ENCODE measurements at places on chromosomes 2 and 18.
A peak's percentile ranks its signal among the peaks of the same experiment; 100 is the strongest.

DNA sequence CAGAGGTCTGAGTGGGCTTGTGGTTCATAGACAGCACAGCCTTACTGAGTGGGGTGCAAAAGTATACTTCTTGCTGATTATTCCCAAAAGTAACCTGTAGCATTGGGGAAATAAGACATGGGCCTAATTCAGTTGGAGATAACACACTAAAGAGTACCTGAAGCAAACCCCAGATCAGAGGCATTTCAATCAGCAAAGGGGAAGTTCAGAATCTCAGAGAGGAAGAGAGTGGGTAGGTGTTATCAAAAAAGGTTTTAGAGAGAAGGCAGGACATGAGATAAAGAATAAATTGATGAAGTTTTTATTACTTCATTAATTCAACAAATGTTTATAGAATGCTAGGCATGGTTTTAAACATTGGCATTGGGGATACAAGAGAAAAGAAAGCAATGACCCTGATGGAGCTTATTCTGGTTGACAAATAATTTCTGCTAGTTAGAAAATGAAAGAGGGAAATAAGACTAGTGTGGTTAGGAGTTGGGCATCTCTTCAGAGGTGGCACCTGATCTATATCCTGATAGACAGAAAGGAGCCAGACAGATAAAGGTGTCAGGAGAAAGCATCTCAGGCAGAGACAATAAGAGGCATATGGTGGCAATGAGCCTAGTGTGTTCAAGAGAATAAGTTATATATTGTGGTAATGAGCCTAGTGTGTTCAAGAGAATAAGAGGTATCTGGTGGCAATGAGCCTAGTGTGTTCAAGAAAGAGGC, 153.8 kb upstream of the SETBP1 start:
- no peak for DNase-seq

DNA sequence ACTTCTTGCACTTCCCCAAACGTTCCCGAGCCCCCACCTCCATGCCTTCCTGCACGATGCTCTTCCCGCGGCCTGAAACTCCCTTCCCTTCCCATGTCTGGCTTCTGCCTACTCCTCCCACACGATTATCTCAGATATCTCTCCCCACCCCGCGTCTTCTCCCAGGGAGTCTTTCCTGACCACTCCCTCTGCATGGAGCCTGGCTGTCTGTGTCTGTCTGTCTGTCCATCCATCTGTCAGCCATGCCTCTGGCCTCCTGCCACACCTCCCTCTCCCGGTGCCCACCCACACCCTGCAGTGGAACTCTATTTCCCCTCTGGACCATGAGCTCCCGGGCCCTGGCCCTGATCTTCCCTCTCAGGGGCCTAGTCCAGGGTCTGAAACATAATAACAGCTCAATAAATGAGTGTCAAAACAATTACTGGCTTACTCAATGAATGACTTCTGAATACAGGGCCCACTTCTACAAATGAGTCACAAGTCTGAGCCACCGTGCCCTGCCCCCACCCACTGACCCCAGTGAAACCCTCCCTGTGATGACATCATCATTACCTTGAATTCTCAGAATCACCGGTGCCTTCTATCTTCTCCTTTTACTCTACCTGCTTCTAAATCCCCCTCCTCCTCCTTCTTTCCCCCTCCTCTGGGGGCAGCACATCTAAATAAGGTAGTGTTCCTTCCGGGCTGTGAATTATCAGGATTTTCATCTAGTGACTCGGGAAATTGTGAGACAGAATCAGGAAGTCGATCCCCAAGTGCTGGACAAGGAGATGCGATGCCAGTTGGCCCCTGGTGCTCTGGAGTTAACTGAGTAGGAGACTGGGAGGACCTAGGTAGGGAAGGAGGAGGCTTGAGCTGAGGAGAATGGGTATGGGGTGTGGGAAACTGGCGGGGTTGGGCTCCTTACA, 46.1 kb upstream of the PLB1 start:
- DNase-seq: no peak

GRCh38 chr18:75209951-75210258, 692 bp upstream of the TSHZ1 start:
- no peak for DNase-seq

DNA sequence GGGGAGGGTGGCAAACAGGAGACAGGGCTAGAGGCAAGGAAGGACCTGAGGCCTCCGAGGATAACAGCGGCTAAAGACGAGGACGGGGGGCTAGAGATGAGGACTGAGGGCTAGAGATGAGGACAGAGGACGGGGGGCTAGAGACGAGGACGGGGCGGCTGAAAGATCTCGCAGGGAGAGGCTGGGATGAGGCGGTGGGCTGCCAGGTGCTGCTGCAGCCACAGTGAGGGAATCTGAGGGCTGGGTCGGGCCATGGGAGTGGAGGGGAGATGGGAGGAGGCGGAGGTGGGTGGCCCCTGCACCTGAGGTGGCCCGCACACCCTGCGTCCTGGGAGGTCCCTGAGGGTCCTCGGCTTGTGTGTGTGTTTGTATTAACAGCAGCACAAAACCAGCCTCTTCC, 350.2 kb upstream of the SALL3 start:
- DNase-seq: no peak

- no peak for DNase-seq
These were observed 952.9 kb downstream of the TRIB2 start for GRCh38 chr2:13669607-13670006.

- no peak for DNase-seq
These were observed 79.8 kb downstream of the VAPA start for GRCh38 chr18:9993521-9994025.

DNA sequence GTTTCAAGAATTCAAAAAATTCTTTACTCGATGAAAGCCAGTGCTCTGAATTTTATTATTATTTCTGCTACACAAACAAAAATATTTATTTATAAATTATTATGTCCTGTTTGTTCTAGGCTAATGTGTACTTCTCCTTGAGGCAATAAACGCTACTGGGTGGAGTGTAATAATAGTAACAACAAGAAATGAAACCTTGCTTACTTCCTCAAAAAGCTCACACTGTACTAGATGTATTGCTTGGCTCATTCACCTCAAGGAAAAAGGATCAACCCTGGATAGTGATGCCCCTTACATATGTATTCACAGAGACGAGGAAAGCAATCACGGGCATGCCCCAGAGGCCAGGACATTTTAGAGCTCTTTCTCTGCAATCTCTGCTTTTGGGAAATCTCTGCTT, 685.6 kb upstream of the NXPH2 start:
- no peak for DNase-seq

DNA sequence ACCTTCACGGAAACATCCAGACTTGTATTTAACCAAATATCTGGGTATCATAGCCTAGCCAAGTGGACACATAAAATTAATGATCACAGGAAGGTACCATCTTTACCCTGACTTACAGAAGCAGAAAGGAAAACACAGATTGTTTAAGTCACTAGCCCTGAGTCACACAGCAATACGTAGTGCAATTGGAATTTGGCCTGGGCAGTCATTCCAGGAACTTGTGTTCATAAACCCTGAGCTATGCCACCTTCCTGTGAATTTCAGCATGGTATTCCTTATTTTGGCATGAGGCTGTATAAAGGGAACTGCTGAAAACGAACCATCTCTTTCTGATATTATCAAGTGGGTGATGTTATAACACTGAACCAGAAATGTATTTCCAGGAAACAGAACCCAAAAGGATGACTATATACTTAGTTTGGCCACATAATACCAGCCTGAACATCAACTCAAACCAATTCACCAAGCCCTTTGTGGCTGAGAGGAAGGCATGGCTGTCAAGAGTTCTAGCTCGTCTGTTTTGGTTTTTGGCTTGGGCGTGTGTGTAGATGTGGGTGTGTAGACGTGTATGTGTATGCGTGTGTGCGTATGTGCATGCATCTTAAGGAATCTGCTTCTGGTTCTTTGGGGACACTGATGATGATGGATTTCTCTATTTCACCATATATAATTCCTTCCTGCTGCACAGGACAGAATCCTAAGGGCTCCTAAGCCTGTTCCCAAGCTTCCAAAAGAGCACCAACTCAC, 533.4 kb upstream of the ID2 start:
- DNase-seq: no peak

GRCh38 chr2:160862226-160862625, 298.0 kb upstream of the TANK start:
- no peak for DNase-seq

DNA sequence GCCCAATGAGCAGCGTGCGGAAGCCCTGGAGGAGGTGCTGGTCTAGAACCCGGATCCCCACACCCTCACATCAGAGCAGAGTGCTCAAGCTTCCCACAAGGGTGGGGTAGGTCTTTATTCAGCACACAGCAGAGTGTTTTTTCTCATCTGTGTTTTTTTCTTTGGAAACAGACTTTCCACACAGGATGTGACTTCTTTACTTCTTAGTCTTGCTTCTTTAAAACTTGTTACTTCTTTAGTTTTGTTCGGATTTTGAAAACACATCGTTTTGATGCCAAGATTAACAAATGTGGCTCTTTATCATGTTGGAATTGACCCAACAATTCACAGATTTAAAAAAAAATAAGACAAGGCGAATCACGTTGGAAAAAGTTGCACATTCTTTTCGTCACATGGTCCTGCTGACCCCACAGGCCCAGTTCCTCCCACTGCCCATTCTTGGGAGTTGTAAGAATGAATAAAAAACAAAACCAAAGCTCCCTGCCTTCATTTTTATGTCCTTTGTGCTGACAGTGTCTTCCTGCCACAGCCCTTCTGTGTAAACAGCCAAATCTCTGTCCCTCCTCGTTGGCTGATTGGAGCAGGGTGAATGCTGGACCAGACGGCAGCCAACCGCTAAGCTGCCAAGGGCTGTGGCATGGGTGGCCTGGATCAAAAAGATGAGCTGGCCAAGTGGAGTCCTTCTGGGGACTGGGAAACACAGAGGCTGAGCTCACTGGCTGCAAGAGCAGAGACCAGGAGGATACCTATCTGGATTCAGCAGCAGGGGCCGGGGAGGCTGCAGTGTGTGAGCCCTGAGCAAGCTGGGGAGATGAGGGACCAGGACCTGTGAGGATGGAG, 81.6 kb downstream of the TWIST2 start:
- DNase-seq: no peak

- no peak for DNase-seq
These were observed 29.3 kb downstream of the CD8B2 start for GRCh38 chr2:106516436-106516835.

GRCh38 chr2:47719099-47719498, 63.8 kb upstream of the MSH6 start:
- no peak for DNase-seq

GRCh38 chr18:23837591-23837990, 148.3 kb downstream of the LAMA3 start:
- no peak for DNase-seq

- no peak for DNase-seq
These were observed 17.7 kb upstream of the ATG16L1 start for GRCh38 chr2:233233618-233234230.

DNA sequence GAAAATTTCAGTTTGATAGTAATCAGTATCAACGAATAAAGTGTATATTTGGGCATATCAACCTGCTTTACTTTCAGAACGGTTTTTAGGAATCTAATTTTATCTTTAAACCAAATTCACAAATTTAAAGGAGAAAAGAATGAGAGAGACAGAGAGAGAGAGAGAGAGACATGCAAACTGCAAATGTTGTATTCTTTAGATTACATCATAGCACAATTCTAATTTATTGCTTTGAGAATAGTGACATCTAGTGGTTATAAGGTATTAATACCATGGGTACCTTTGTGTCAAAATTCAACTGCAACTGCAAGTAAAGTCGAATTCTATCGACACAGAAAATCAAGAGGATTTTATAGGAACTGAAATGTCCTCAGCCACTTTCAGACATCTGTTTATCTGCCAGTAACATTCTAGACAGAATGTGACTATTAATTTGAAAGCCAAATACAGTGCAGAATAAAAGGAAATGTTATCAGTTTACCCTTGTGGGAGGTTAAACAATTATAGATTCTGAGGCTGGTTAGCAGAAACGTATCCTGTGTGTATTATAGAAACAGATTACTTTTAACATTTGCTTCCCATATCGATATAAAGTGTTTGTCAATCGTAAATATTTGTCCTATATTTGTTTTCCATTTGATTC, 529.8 kb upstream of the VRK2 start:
- peak; percentile 3 for DNase-seq

DNA sequence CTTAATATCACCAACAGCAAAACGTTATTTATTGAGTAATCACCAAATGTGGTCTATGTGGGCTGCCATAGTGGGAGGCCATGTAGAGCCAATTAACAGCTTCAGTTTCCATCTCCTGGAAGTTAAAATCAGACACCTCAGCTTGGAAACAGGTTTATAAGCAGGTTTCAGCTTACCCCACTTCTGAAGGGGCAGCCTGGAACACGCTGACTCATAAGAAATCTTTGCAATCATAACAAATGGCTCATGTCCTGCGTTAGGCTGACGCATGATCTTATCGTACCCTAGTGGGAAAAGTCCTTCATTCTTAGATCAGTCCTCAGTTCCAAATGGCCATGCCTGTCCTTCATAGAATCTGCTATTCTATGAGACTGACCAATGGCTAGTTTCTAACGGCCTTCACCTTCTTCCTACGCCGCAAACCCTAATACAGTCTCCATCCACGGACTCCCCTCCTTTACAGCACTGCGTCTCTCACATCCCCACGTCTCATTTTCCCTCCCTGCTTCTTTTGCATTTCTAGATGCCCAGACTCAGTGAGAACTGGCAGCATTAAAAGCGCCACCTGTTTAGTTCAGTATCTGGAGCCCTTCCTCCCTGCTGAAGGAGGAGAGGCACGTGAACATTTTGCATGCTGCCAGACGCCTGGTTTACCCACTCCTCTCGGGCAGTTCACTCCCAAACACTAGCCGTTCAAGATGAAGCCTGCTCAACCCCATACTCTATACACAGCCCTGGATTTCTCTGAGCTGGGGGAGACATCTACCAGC, 24.2 kb upstream of the BZW1 start:
- no peak for DNase-seq

Measured in AG09319 (cell line).